Bronchial epithelial cell (primary cell): ENCODE measurements at places on chromosomes 7 and 10. TPM values are rescaled to one million over a fixed set of nuclear protein-coding genes. Genes with fewer than 3 reads are reported as not detected.
A peak's percentile ranks its signal among the peaks of the same experiment; 100 is the strongest.

GRCh38 chr10:112716076-112716475 lies 234.0 kb upstream of the TCF7L2 start:
- peak; percentile 61 for DNase-seq

Gene SSC4D
- total RNA-seq = 0.79 and 1.3 TPM in 2 replicates

GRCh38 chr10:95260397-95260881 lies 30.4 kb downstream of the PDLIM1 start:
- peak; percentile 89 for DNase-seq

DNA sequence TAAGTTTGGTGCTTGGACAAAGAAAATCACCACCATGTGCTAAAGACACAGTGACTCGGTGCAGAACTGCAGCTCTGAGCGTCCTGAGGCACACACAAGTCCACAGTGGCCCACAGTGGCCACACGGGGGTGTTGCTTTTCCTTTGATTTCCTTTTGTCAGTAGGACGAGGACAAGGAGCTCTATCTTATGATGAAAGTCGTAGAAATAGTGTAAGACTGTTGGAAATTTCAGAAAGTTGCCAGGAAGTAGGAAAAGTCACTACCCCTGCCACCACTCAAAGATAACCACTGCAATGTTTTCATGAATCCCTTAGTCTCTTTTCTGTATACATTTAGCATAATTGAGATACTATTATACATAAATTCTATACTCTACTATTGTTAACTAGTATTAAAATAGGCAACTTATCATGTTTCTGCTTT lies 146.0 kb downstream of the TNS3 start:
- DNase-seq = peak; percentile 70

GRCh38 chr7:104814671-104815400 lies 199.2 kb upstream of the KMT2E start:
- DNase-seq = no peak

DNA sequence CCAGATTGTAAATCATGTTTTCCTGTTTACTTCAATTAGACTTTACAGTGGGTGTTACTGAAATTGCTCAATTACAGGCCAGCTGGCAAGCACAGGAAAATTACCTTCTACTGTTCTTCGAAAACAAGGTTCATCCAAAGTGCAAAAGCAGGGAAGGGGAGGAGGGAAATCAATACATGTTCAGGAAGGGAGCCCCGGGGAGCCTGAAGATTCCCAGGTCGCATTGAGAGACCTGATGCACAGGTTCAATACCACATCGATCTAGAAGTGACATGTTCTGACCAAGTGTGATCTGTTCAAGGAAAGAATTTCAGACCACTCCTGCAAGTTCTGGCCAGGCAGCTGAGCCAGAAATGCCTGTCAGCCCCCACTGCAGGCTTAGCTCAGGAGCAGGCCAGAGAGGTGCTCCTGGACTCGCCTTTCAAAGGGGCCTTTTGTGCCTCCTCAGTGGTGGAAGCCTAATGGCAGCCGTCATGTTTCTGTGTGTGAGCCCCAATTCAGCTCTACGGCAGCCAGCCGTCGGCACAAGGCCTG lies 35.9 kb downstream of the FAM53B start:
- DNase-seq = no peak

Gene FXYD4
- total RNA-seq = not detected in 2 replicates

DNA sequence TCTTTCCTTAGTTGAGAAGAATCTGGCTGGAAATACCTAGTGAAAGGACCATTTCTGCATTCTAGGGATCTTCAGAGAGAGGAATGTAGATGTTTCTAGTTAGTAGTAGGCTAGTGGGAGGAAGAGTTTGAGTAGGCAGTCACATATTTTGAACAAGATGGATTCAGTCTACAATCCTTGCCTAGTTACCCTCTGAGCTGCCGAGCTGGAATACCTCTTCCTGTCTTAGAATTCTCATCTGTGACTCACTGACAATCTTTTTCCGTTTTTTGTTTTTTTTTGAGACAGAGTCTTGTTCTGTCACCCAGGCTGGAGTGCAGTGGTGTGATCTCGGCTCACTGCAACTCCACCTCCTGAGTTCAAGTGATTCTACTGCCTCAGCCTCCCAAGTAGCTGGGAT lies 30.7 kb upstream of the PLPP4 start:
- DNase-seq = no peak

Gene SFTPA1
- not detected in 2 replicates for total RNA-seq

DNA sequence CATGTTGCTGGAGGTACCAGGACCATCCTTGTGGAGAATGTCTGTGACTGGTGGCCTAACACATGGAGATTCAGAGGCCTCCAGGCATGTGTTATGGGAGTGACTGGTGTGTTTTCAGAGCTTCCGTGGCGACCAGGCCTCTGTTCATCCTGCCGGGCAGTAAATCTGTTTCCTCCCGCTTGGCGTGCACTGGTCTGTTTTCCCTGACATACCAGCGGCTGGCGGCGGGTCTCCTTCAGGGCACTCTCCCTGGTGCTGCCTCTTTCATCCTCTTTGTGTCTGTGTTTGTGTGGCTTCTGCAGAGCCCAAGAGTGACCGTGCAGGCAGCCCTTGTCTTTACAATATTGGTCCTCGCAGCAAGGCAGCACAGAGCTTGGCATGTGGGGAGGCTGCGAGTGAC lies 385.1 kb upstream of the MKI67 start:
- DNase-seq = no peak

Gene EGR2
- total RNA-seq = 0.13 and 0.26 TPM in 2 replicates

DNA sequence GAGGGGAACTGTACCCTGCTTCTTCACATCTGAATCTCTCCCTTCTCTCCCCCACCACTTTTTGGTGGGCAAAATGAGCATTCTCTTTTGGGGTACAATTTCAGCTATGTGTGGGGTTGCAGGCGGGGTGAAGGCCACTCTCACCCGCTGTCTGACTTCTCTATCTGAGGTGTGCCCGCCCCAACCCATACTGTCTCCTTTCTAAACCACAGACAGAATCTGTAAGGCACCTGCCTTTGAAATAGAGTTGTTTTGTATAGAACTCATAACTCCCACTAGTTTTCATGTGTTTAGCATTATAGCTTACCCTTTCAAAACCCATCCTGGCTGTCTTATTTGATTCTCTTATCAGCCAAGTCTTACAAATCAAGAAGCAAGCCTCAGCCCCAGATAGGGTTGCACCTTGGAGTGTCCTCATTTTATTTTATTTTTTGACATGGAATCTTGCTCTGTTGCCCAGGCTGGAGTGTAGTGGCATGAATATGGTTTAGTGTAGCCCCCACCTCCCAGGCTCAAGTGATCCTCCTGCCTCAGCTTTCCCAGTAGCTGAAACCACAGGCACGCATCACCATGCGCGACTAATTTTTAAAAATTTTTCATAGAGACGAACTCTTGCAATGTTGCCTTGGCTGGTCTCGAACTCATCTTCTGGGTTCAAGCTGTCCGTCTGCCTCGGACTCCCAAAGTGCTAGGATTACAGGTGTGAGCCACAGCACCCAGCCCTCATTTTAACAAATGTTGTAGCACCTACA lies 11.9 kb downstream of the TSPAN14 start:
- no peak for DNase-seq

DNA sequence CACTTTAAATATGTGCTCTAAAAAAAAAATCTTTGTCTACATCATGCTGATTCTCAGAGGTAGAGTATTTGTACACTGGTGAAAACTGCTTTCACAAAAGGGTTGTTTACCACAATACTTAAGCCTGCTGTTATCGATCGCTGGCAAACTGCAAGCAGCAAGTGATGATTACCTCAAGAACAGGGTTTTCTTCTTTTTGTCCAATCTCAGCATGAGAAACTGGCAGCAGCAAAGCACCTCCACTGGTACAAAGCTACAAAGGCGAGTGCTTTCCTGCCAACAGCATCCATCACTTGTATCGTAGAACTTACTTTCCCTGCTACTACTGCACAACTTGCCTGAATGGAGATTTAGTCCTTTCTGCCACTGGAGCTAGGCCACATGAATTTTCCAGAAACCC lies 276.5 kb downstream of the DGKB start:
- no peak for DNase-seq

- DNase-seq = no peak
These were observed 251.5 kb downstream of the BICC1 start for GRCh38 chr10:58764087-58764747.

- DNase-seq = no peak
These were observed 164.0 kb upstream of the NPS start for GRCh38 chr10:127385066-127385465.

- DNase-seq = no peak
These were observed 3.8 kb upstream of the TFEC start for GRCh38 chr7:116034411-116034810.

- DNase-seq = no peak
These were observed 47.4 kb upstream of the CHST3 start for GRCh38 chr10:71916827-71917226.

- peak; percentile 29 for DNase-seq
These were observed 15.7 kb downstream of the SLIT1 start for GRCh38 chr10:97169911-97170693.

- peak; percentile 30 for DNase-seq
These were observed 1.8 kb downstream of the PSMG3 start for GRCh38 chr7:1567896-1568510.

DNA sequence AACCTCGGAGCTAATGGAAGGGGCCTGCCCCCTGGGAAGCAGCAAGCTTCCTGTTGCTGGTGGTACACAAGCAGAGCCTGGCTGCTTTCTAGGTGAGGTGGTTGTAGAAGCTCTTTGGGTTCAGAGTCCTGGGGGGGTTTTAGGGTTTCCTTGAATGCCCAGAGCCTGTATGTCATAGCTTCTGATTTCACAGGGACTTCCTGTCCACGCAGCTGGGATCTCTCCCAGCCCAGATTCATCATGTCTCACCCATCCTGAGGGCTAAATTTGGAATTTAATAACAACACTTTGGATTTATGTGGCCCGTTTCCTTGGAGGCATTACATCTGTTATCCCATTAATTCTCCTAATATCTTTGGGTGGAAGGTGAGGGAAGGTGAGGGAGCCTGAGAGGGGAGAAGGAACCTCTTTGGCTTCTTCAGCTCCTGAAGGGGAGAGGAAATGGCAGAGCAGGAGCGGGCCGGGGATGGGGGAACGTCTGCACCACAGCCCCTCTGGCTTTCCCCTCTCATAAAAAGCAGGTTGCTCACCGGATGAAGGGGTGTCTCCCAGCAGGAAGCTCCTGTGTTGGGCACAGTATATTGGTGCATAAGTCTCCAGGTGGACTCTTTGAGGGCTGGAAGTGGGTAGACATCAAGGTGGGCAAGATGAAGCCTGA lies 19.7 kb downstream of the RPS24 start:
- peak; percentile 22 for DNase-seq

Gene SFMBT2
- under 0.01 TPM in 2 replicates for total RNA-seq
